ENCODE measurements at places on chromosomes 12 and 14.

- DNase-seq: peak; percentile 1
These were observed 1538.3 kb upstream of the SEL1L start for GRCh38 chr14:83071888-83072501.

DNA sequence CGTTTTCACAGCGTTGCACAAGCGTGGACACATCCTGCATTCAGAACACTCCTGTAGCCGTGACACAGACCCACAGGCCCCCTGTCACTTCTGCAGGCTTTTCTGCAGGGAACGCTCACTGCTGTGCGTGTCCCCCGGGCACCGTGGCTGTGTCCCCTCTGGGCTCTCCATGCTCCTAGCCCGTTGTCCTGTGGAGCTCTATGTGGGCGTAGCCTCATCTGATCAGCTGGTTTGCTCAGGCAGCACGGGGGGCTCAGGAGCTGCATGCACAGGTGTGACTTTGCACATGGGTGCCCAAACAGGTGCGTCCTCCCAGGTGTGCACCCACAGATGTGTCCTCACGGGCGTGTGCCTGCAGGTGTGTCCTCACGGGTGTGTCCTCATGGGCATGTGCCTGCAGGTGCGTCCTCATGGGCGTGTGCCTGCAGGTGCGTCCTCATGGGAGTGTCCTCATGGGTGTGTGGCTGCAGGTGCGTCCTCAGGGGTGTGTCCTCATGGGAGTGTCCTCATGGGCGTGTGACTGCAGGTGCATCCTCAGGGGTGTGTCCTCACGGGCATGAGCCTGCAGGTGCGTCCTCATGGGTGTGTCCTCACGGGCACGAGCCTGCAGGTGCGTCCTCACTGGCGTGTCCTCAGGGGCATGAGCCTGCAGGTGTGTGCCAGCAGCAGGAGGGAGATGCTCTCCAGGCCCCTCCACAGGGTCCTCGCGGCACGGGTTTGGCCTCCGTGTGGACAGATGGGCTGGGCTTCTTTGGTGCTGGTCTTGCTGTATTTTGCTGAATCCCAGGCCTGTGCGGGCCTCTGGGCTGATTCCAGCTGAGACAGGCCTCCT lies 17.5 kb downstream of the MTA1 start:
- no peak for DNase-seq

- no peak for DNase-seq
These were observed 241.6 kb upstream of the TMTC1 start for GRCh38 chr12:30025317-30025716.

- DNase-seq: no peak
These were observed 662 bp upstream of the NELL2 start for GRCh38 chr12:44876544-44877410.

- DNase-seq: no peak
These were observed 241.8 kb downstream of the ALG10 start for GRCh38 chr12:34264110-34264509.

GRCh38 chr14:100709289-100710284 lies 17.1 kb upstream of the DLK1 start:
- DNase-seq: peak; percentile 28

DNA sequence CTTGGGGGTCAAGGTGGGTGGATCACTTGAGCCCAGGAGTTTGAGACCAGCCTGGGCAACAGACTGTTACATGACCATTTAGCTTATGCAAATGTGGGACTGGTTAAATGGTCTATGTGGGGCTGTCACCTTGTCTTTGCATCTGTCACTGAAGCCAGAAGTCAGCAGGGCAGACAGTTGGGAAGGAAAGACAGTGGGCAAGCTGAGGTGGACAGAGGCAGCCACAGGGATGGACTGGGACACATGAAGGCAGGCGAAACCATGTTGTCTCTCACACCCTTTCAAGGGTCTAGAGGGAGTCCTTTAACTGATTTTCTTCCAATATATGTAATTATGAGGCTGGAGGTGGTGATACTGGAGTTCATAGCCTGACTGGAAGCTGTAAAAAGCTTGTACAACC lies 426.4 kb downstream of the TMEM121 start:
- DNase-seq: no peak

- DNase-seq: no peak
These were observed 236.6 kb downstream of the SEC23A start for GRCh38 chr14:38866461-38866860.

- no peak for DNase-seq
These were observed 10.6 kb downstream of the AREL1 start for GRCh38 chr14:74702293-74702692.

- no peak for DNase-seq
These were observed 120.7 kb downstream of the FOXN3 start for GRCh38 chr14:89296281-89296745.

DNA sequence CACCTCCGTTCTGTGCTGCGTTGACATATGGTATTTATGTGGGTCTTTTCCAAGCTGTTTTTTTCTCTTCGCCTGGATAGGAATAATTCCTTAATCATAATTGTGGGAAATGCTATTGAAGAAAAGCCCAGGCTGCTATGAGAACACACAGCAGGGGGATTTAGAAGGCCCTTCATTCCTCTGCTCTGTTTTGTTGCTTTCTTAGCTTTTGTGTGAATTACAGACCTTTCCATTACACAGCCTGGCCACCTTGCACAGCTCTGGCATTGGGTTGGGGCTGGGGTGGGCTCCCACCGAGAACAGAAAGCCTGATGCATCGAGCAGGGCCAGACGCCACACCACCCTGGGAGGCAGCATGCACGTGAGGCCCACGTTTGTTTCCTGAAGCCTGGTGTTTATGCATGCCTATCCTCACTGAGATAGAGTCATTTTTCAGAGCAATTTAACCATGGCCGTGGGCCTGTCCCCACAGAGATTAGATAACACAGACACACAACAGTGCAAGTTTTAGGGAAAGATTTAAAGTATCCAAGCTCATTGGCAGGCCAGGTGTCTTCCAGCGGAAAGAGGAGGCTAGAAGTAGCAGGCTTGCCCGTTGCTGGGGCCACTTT lies 287.6 kb upstream of the PWP1 start:
- DNase-seq: no peak

DNA sequence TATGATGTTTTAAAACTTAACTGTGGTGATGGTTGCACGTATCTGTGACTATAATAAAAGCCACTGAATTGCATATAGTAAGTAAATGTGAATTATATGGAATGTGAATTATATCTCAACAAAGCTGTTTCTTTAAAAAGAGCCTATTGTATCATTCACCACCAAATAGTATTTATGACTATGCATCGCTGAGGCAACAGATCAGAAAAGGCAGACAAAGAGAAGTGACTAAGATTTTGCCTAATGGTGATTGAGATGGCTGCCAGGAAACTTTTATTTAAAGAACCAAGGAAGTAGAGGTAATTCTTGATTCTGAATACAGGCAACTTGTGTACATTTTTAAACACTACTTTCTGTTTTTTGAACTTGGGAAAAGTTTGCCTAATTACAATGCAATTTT lies 31.7 kb downstream of the DHRS7 start:
- no peak for DNase-seq

- DNase-seq: no peak
These were observed 4.9 kb downstream of the PEBP1 start for GRCh38 chr12:118140825-118141224.

GRCh38 chr12:75977590-75977951 lies 54.0 kb downstream of the PHLDA1 start:
- DNase-seq: no peak

GRCh38 chr14:53213761-53214160 lies 60.6 kb upstream of the DDHD1 start:
- no peak for DNase-seq

GRCh38 chr12:8513256-8513655 lies at the start of gene CLEC4D:
Gene CLEC4D (plus strand): TSS chr12:8513503. CDS start chr12:8513733, 230 bp downstream.
- no peak for DNase-seq

- no peak for DNase-seq
These were observed 13.6 kb downstream of the PACS2 start for GRCh38 chr14:105328070-105328677.

DNA sequence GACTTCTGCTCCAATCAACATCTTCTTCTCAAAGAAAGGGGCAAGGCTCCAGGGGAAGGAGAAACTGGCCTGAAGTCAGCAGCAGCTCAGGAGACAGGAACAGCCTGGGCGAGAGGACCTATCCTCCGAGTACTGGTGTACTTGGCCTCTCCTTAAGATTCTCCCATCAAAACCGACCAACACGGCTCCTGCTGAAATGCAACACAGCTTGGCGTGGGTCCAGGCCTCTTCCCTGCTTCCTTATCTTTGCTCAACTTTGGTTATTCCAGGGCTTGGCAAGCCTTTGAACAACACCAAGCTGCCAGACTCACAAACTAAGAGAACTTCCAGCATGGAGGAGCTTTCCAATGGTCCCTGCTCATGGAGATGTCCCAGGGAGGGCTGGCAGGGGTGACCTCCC lies 377.4 kb downstream of the BCL11B start:
- no peak for DNase-seq

DNA sequence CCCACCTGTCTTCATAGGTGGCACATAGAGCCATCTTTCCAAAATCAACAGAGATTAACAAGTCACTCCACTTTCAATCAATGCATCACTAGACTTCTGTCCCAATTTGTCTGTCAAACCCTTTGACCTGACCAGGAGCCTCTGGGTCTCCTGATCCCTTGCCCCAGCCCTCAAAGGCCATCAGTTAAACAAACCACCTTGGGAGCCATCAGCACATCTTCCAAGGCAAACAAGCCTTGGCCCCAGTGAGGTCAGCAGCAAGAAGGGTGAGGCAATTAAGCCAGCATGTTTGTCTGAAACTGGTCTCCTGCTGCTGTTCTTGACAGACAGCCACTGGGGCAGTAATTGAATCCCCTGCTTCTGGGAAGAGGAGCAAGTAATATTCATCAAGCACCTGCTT lies 742.8 kb upstream of the TBX3 start:
- no peak for DNase-seq

DNA sequence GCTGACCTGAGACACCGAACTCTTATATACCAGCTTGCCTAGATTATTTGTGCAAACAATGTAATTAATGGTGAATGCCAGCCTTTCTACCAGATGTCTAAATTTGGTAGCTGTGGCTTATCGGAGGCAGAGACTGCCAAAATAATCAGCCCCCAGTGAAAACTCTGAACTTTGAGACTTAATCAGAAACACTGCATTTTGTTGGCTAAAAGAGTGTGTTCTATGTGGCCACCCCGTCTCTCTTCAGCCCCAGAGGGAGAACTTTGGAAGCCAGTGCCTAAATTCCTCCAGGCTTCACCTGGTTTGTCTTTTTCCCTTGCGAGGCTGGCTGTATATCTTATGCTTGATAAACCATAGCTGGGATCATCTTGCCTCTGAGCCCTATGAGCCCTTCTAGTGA lies 90.1 kb downstream of the LMNTD1 start:
- no peak for DNase-seq

GRCh38 chr14:67423424-67423823 lies 11.5 kb upstream of the PLEK2 start:
- no peak for DNase-seq

DNA sequence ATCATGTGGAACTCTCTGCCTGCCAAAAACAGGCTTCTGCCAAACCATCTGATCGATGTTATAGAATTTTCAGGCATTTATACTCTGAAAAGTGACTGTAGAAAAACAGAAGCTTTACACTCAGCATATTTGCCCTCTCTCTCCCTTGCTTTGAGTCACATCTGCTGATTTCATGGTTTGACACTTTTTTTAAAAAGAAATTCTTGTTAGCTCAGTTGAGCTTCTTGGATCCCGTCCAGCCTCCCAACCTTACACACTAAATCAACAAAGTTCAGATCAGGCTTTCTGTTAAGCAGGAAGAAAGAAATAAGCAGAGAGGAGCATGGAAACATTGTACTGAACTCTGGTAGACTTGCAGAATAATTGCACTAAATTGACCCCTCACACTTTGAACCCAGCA lies 193.6 kb upstream of the SEL1L start:
- no peak for DNase-seq

DNA sequence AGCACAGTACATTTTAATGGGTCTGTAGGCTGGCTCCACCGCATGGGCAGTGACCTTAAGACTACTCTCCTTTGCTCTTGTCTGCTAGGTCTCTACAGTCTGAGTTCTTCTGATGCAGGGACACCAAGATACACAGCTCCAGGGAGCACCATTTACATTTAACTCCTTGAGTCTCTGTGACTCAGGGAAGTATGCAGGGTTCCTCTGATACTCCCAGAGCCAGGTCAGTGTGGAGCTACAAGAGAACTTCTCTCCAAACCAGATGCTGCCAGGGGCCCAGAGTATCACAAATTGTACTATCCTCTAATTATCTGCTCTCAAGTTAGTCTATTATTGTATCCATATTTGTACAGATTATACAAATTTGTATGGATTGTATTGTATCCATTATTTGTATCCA lies 15.2 kb downstream of the ZFP36L1 start:
- no peak for DNase-seq

GRCh38 chr14:70753518-70753953 lies 55.8 kb downstream of the MAP3K9 start:
- DNase-seq: no peak

GRCh38 chr14:91586410-91586809 lies 76.3 kb upstream of the PPP4R3A start:
- DNase-seq: no peak

GRCh38 chr14:58073516-58073915 lies 78.5 kb downstream of the ARMH4 start:
- DNase-seq: no peak

- DNase-seq: no peak
These were observed 969.1 kb upstream of the NOVA1 start for GRCh38 chr14:27566843-27567382.

- no peak for DNase-seq
These were observed 210.7 kb upstream of the PWP1 start for GRCh38 chr12:107474639-107475539.

DNA sequence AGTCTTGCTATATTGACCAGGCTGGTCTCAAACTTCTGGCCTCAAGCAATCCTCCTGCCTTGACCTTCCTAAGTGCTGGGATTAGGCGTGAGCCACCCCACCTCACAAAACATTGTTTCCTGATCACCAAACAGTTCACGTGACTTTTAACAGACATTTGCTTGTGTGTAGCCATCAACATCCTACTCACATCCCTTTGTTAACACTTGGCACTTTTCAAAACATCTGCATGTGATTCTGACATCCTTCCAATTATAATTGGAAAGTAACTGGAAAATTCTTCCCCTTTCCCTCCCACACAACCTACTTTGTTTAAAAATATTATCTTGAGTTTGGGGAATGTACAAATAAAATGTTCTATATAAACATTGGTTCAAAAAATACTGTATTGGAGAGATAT lies 317.9 kb downstream of the PCNX1 start:
- no peak for DNase-seq

GRCh38 chr12:132154341-132154761 lies 10.1 kb downstream of the NOC4L start:
- no peak for DNase-seq

DNA sequence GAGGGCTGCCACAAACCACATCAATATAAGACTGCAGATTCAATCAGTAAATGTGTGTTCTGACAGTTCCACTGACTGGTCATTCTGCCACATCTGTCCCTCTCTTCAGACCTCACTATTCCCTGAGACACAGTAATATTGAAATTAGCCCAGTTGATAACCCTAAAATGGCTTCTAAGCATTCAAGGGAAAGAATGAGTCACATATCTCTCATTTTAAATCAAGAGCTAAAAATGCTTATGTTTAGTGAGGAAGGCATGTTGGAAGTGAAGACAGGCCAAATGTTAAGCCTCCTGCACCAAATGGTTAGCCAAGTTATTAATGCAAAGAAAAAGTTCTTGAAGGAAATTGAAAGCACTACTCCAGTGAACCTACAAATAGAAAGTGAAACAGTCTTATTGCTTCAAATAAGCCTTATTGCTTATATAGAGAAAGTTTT lies 24.5 kb upstream of the KIF21A start:
- no peak for DNase-seq

- DNase-seq: no peak
These were observed 23.3 kb downstream of the PDZRN4 start for GRCh38 chr12:41211448-41211847.

GRCh38 chr12:80894179-80894578 lies 43.6 kb downstream of the LIN7A start:
- no peak for DNase-seq

- no peak for DNase-seq
These were observed 112.8 kb upstream of the ATF7IP start for GRCh38 chr12:14252697-14253096.
